T-helper 2 cell treated with Interferon-gamma antibody and Interleukin-4, amounts not matched to agents 100 ng/mL and 5 ng/mL, for 36 hours (primary cell): ENCODE measurements at places on chromosomes 1 and 21. TPM values are rescaled to one million over a fixed set of nuclear protein-coding genes. Genes with fewer than 3 reads are reported as not detected.

CCDC24 gene
- total RNA-seq: 0.59 and 0.75 TPM in 2 replicates

TBX15 gene
- not detected in 2 replicates for total RNA-seq

CYYR1 gene
- total RNA-seq: not detected in 2 replicates

SLAMF8 gene
- 0.68 and 1.1 TPM in 2 replicates for total RNA-seq

FMOD gene
- 0.07 TPM in 1 of 2 replicates, not detected in the other for total RNA-seq

TMEM183A gene
- 64.8 and 69.5 TPM in 2 replicates for total RNA-seq

ASCL5 gene
- not detected in 2 replicates for total RNA-seq

LIN28A gene
- total RNA-seq: not detected in 2 replicates

CASQ1 gene
- 0.11 TPM in 1 of 2 replicates, not detected in the other for total RNA-seq

CRABP2 gene
- 1.6 and 2.1 TPM in 2 replicates for total RNA-seq

NBPF4 gene
- 0.23 and 0.95 TPM in 2 replicates for total RNA-seq

CFAP45 gene
- 0.57 and 0.98 TPM in 2 replicates for total RNA-seq

CD1B gene
- total RNA-seq: not detected in 2 replicates

HSF2BP gene
- total RNA-seq: 0.30 and 0.50 TPM in 2 replicates

SH2D2A gene
- total RNA-seq: 94.7 and 96.1 TPM in 2 replicates

SLC44A5 gene
- not detected in 2 replicates for total RNA-seq

SLC1A7 gene
- not detected in 2 replicates for total RNA-seq

TSSK3 gene
- 0.64 and 1.7 TPM in 2 replicates for total RNA-seq

NR1I3 gene
- not detected in 2 replicates for total RNA-seq
